Stimulated activated CD4-positive, alpha-beta T cell treated with anti-CD3 and anti-CD28 coated beads, TNF-alpha, amount 100 ng/mL, for 48 hours (primary cell): ENCODE measurements at places on chromosomes 4 and X.

- no peak for DNase-seq
These were observed 35.0 kb upstream of the MYOZ2 start for GRCh38 chr4:119100655-119101054.

GRCh38 chrX:72306851-72307645, 1.3 kb upstream of the CITED1 start:
- DNase-seq, result no peak

- DNase-seq, result no peak
These were observed 74.4 kb downstream of the OTC start for GRCh38 chrX:38426785-38427184.

- no peak for DNase-seq
These were observed 544.8 kb upstream of the DIPK2B start for GRCh38 chrX:45745479-45745878.

DNA sequence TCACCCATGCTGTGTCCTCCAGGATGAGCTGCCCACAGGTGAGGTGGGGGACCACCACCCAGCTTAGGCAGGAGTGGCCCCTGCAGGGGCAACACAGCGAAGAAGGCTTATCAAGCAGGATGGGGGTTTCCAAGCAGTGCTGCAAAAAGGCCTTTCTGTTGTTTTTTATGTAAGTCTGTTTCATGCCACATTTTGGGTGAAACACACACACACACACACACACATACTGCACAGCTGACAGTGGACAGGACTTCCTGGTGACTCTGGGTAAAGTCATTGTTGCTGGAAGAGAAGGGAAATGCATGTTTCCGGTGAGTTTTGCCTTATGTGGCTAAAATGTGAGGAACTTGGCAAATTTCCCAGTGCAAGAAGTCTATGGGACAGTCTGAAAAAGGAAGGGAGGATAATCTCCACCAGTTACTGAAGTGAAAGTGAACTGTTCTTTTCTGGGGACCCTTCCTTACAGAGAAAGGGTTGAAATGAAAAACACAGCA, 119.2 kb downstream of the IRF2 start:
- no peak for DNase-seq

DNA sequence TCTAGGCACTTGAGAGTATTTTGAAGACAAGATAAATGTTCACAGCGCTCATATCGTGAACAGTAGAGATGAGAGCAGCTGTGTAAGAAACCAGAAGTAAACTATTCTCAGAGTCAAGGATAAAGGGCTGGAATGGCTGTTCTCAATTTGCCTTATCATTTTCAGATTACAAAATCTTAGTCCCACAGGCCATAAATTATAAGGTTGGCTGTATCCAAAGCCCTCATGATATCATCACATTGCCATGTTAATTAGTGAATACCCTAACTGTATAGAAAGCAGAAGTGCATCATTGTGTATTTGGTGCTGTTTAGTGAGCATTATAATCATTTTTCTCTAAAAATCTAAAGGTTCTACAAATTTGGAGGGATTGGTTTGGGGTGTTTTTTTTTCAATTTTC, 168.9 kb upstream of the EDNRA start:
- DNase-seq, result no peak
